T-cell (primary cell): ENCODE measurements at places on chromosomes 1 and 21.

GRCh38 chr1:89706700-89707012 is 73.7 kb downstream of the LRRC8C start:
- H3K27me3 ChIP-seq: no peaks in the 10 kb centered on the region
- H3K4me3 ChIP-seq: no peak overlapping the region
- DNase-seq: no peak
- H3K27ac ChIP-seq: no peak overlapping the region

DNA sequence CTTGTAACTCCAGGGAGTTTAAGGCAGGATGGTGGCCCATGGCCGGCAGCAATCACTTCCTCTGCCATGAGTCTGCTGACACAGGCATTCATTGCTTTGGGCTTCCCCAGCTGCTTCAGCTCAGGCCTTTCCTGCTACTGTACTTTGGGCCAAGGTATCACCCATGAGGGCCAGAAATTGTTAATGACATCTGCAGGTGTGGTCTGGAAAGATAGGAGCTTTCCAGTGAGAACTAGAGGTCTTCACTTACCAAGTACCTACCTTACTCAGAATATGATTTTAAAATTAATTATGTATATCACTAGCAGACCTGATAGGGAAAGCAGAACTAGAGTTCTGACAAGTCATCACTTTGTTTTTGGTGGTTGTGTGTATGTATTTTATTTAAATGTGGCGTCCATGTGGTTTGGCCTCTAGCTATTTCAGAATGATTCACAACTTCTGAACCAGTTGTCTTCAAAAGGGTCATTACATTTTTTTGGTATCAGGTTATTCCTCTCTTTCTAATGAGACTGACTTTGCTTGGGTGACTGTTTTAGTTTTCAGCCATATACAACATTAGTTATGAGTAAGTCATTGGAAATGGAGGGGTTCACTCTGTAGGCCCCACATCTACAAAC is 2.7 kb downstream of the RGL1 start:
- no peaks in the 10 kb centered on the region for H3K27me3 ChIP-seq
- no peak for DNase-seq
- no peaks in the 10 kb centered on the region for H3K36me3 ChIP-seq
- H3K4me3 ChIP-seq: no peak overlapping the region
- peaks cover 10% of the 10 kb centered on the region for H3K4me1 ChIP-seq

DNA sequence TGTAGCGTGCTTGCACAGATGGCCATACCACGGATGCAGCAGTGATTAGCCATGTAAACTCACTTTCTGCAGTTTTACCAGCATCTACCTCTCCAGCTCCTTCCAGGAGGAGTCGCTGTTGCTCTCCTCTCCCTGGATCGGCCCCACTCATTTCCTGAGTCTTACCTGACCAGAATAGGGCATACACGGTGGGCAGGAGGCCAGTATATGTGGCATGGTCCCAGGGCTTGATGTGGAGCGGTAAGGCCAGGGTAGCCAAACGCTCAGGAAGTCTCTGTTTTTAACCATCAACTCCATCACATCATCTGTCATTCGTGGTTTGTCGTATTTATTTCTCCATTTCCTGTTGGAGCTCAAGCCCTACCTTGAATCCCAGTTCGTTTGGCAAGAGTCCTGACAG is 163.4 kb upstream of the USP24 start:
- H3K27ac ChIP-seq: no peak overlapping the region
- H3K27me3 ChIP-seq: peaks cover 4% of the 10 kb centered on the region
- no peaks in the 10 kb centered on the region for H3K36me3 ChIP-seq
- no peaks in the 10 kb centered on the region for H3K4me1 ChIP-seq

DNA sequence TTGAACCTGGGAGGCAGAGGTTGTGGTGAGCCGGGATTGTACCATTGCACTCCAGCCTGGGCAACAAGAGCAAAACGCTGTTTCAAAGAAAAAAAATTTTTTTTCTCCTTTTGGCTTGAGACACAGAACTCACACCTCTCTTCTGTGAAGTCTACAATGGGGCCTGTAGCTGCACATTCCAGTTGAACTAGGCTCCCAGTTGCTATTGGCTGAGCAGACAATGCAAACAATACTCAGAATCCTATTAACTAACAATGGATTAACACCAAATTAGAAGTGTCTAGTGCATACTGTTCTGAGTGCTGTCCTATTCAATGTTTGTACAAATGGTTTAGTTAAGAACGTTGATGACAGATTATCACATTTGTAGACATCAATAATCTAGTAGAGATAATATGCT is 17.6 kb upstream of the MCL1 start:
- DNase-seq: no peak
- no peak overlapping the region for H3K4me3 ChIP-seq
- H3K4me1 ChIP-seq: no peaks in the 10 kb centered on the region
- peak overlapping the region; percentile 37 for H3K27ac ChIP-seq

- peak; percentile 79 for DNase-seq
- no peak overlapping the region for H3K4me3 ChIP-seq
- no peak overlapping the region for H3K27ac ChIP-seq
- H3K27me3 ChIP-seq: no peaks in the 10 kb centered on the region
Observed at GRCh38 chr1:152052606-152053005, 15.8 kb upstream of the S100A11 start.
